CD4-positive, CD25-positive, alpha-beta regulatory T cell (primary cell): ENCODE measurements at places on chromosomes 12 and 14. TPM values are rescaled to one million over a fixed set of nuclear protein-coding genes. Genes with fewer than 3 reads are reported as not detected.

The RNASE3 gene
- total RNA-seq = not detected

The NPAS3 gene
- not detected for total RNA-seq

The RPS6KL1 gene
- total RNA-seq = 4.5 TPM

The MYBPC1 gene
- total RNA-seq = not detected

The OGFOD2 gene
- total RNA-seq = 20.6 TPM

The DPPA3 gene
- total RNA-seq = not detected

The NTS gene
- not detected for total RNA-seq

The OAS2 gene
- total RNA-seq = 82.2 TPM

The OAS1 gene
- 44.2 TPM for total RNA-seq

The OR4L1 gene
- total RNA-seq = not detected

The LMNTD1 gene
- not detected for total RNA-seq

The TPH2 gene
- not detected for total RNA-seq

The AKAP3 gene
- 1.5 TPM for total RNA-seq

The TBC1D30 gene
- total RNA-seq = 0.12 TPM
